ENCODE measurements at places on chromosomes 16 and 17.

DNA sequence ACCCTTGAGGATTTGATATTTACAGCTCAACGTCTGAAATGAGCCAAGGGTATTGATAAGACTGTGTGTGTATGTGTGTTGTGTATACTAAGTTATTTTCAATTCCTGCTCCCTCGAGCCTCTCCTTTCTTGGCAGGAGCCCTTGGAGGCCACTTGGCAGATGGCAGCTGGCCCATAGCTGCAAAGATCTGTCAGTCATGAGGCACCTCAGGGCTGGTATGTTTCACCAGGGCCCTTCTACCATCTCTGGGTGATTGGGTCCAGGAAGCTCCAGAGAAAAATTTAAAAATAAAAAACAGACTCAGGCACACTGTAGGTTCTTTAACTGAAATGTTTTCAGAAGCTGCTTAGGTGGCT lies 355.7 kb downstream of the HAPSTR1 start:
- DNase-seq: no peak

- DNase-seq: no peak
Observed at GRCh38 chr16:59330019-59330670, 596.0 kb upstream of the GOT2 start.

- DNase-seq: no peak
Observed at GRCh38 chr16:90008708-90009145, 10.5 kb downstream of the DBNDD1 start.

- DNase-seq: peak; percentile 62
Observed at GRCh38 chr17:28854457-28855335, at the start of gene ERAL1. Gene ERAL1, plus strand, starts transcription at chr17:28855016. Its CDS starts 19 bp downstream, at chr17:28855035.

DNA sequence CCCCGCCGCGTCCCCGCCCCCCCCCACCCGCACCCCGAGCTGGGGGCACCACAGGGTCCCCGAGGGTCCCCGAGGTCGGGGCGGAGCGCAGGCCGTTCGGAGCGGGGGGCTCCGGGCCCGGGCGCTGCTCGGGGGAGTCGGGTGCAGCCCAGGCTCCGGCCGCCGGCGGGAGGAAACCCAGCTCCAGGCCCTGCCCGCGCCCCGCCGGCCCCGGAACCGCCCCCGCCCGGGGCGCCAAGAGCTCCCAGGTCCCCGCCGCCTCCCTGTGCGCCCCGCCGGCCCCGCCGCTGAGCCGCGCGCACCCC lies 33.2 kb upstream of the RPH3AL start:
- no peak for DNase-seq

- no peak for DNase-seq
Observed at GRCh38 chr17:7825206-7825990, 8.6 kb upstream of the KDM6B start.

GRCh38 chr17:80827646-80828643 lies 163.7 kb upstream of the CHMP6 start:
- no peak for DNase-seq
